ENCODE measurements at places on chromosomes 7 and 10.
A peak's percentile ranks its signal among the peaks of the same experiment; 100 is the strongest.

- no peak for DNase-seq
Observed at GRCh38 chr10:50419091-50419490, 167.8 kb upstream of the ASAH2 start.

DNA sequence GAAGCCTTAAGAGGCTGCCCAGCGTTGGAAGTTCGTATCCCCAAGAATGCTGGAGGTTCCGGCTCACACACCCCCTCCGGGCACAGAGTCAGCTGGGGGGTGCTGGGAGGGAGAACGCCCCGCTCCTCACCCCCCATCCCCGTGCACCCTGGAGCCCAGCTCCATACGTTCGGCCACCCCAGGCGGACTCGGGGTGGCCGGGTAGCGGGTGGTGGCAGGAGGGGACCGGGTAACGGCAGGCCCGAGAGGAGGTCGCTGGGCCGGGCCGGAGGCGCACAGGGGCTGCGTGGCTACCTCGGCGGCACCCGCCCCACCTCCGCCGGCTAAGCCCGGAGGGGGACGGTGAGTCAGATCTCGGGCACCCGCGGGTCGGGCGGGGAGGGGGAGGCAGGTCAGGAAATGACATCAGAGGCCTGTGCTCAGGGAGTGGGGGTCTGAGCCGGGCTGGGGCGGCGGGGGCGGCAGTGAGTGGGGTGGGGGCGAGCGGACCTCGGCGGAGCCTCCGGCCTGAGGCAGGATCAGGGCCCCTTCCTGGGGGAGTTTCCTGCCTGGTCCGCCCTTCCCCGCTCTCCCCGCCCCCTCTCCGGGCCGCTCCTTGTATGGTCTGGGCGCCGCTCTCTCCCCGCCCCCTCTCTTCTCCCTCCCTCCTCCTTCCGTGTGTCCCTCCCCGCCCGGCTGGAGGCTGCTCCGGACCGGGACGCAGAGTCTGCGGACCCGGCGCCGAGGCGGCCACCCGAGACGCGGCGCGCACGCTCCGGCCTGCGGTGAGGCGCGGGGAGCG lies at the start of gene ZYX:
Gene ZYX (plus strand): TSS at position 700 of the 781 bp plus-strand sequence. CDS start 227 bp downstream, outside the sequence.
- DNase-seq, result peak; percentile 99

- no peak for DNase-seq
Observed at GRCh38 chr10:77005871-77006270, 631.7 kb downstream of the KCNMA1 start.

- DNase-seq, result no peak
Observed at GRCh38 chr10:11150879-11151415, 133.3 kb downstream of the CELF2 start.

GRCh38 chr10:111203615-111204014 lies 126.8 kb downstream of the ADRA2A start:
- no peak for DNase-seq

- DNase-seq, result no peak
Observed at GRCh38 chr10:73229567-73229966, 17.5 kb downstream of the DNAJC9 start.

GRCh38 chr7:44325201-44325671 lies at the start of gene CAMK2B:
Gene CAMK2B (minus strand): TSS chr7:44325594. CDS start chr7:44325421, 173 bp downstream.
- peak; percentile 74 for DNase-seq

- DNase-seq, result no peak
Observed at GRCh38 chr7:99095698-99096097, 48.2 kb downstream of the SMURF1 start.

DNA sequence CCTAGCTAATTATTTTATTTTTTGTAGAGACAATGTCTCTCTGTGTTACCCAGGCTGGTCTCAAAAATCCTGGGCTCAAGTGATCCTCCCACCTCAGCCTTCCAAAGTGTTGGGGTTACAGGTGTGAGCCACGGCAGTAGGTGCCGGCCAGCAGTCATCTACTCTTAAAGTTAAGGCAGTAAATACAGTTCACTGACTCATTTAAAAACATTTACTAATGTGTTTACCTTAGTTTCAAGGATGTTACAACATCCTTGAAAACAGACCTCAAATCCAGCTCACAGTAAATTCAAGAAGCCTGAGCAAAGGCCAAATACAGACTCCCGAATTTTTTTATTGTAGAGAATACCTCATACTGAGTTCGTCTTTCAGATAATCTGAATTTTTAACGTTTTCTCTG lies 29.6 kb upstream of the ABCB4 start:
- DNase-seq, result no peak

- DNase-seq, result no peak
Observed at GRCh38 chr10:63627881-63628296, 106.7 kb downstream of the REEP3 start.

- no peak for DNase-seq
Observed at GRCh38 chr7:140200061-140200989, 23.5 kb upstream of the KDM7A start.

DNA sequence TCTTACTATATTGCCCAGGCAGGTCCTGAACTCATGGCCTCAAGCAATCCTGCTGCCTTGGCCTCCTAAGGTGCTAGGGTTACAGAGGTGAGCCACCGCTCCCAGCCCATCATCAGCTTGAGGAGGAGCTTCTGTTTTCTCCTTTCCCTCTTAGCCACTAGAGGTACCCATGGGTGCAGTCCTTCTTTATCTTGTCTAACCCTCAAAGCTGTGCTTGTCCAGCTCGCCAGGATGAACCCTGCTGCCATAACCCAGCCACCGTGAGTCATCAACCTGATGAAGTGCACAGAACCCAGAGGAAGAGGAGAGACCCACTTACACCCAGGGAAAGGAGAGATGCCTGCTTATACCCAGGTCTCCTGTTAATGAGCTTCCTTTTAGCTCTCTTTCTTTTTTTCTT lies 133.4 kb downstream of the CUL2 start:
- DNase-seq, result no peak

GRCh38 chr7:17934094-17934493 lies 6.2 kb downstream of the SNX13 start:
- DNase-seq, result no peak

DNA sequence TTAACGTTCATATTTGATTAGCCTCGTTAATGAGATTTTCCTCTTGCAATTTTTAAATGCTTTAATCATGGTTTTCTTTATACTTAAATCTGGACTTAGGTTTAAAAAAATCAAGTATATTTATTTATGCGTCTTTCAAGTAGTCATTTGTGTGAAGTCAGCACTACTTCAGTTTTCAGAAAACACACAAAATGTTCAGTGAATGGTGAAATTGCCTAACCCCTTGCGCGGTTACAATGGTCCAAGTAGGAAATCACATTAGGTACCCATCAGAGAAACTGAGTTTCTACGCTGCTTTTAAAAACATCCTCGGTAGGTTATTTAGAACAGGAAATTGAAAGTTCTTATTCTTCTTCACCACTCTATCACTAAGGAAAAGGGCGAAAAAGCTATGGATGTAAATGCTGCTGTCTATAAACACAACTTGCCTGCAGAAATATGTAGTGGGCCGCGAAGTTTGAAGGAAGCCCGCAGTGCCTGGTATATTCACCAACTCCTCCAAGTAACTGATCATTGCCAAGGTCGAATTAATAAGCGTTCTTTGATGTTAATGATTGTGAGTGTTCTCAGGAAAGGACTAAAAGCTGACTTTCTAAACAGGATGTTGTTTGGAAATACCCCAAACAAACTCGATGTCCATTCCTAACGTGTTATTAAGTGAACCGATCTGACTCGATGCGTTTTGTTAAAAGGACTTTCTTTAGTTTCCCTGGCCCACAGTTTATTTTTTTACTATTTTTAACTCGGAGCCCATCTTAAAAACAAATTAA lies 1.0 kb downstream of the SYPL1 start:
- no peak for DNase-seq

- DNase-seq, result no peak
Observed at GRCh38 chr10:108425283-108425964, 1260.9 kb upstream of the SORCS1 start.

- DNase-seq, result peak; percentile 71
Observed at GRCh38 chr7:35256256-35257175, 2.6 kb upstream of the TBX20 start.

- DNase-seq, result no peak
Observed at GRCh38 chr7:74584160-74584954, 73.2 kb upstream of the GTF2I start.

DNA sequence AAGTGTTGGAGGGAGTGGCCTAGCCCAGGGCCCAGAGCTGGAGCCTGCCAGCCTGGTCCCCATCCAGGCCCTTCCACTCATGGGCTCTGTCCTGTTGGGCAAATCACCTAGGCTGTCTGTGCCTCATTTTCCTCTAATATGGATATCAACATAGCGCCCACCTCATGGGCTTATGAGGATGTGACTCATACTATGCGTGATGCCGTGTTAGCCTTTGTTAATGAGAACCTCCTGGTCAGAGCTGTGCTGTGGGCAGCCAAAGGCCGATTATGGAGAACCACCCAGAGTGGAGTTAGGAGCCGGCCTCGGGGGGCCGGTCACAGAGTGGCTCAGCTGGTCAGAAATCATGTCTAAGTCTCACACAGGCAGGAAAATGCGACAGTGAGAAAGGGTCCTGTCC lies 306.4 kb downstream of the PAXIP1 start:
- no peak for DNase-seq

DNA sequence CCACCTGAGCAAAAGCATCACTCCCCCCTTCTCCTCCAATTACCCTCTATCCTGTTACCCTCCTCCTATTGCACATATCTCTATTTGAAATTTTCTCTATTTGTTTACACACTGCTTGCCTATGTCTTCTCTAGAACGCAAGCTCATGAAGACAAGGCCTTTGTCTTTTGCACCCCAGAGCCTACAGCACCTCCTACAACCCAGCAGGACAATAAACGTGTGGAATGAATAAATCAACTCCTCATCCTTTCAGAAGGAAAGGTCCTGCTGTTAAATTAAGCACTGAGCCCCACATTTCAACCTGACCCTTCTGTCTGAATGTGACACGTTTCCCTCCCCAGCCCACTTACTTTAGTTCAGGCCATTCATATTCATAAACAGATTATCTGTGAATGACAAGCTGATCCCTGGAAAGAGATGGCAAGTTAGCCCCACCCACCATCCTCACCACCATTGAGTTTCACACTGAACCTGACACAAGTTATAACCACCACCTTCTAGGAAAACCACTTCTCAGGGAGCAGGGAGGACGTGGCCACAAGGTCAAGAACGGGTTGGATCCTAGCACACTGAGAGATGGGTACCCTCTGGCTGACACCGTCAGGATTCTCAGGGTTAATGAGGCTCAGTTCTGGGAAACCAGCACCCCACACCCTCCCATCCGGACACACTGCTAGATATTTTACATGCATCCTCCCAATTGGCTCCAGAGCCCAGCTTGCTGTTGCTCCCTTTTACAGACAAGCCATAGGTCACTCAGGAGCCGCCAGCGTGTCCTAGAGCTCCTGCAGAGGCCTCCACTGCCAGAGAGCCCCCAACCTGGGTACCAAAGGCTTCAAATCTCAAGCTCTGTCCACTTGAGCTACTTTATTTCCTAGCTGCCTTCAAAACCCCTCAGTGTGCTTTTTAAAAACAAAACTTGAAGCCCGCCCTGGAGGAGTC lies 934 bp downstream of the PRTFDC1 start:
- peak; percentile 65 for DNase-seq

DNA sequence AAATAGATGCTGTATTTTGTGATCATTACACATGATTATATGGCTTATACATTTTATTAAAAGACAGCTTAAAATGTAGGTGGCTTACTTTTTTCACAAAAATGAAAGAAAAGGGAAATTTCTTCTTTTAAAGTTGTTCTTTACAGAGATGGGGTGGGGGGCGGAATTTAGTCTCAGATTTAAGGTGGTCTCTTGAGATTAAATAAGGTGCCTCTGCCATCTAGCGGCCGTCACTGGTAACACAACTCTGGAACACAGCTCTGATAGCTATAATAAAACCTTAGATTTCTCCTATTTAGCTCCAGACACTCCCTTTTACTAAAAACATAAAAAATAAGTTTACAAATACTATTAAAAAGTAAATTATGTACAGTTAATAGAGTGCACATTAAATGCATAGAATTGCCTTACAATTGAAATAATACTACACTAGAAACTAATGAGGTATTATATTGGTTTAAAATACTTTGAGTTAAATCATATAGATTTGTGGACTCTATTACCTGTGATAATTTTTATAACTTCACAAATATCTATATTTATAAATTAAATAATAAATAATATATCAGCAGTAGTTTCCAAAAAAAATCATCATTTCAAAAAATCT lies 210.9 kb downstream of the DGKB start:
- DNase-seq, result peak; percentile 51

GRCh38 chr7:289756-290553 lies at the start of gene FOXL3:
Gene FOXL3 (plus strand): TSS chr7:290170. CDS start chr7:290170, 0 bp downstream.
- DNase-seq, result peak; percentile 88
